ENCODE measurements at places on chromosomes 12 and 14. TPM values are rescaled to one million over a fixed set of nuclear protein-coding genes. Genes with fewer than 3 reads are reported as not detected.

- peak overlapping the region; percentile 85 for H3K4me3 ChIP-seq
- no peaks in the 10 kb centered on the region for H3K36me3 ChIP-seq
- H3K27me3 ChIP-seq: no peaks in the 10 kb centered on the region
Observed at GRCh38 chr12:69238589-69239351, 599 bp upstream of the CPSF6 start.

- no peaks in the 10 kb centered on the region for H3K27me3 ChIP-seq
- H3K4me1 ChIP-seq: no peaks in the 10 kb centered on the region
- no peak for DNase-seq
- no peak overlapping the region for H3K4me3 ChIP-seq
- H3K27ac ChIP-seq: no peak overlapping the region
- H3K36me3 ChIP-seq: no peaks in the 10 kb centered on the region
Observed at GRCh38 chr14:58191763-58192601, 8.0 kb upstream of the ACTR10 start.

MIP gene
- total RNA-seq: not detected

GRCh38 chr14:93381644-93382043, 34.7 kb downstream of the COX8C start:
- no peaks in the 10 kb centered on the region for H3K36me3 ChIP-seq
- H3K4me3 ChIP-seq: no peak overlapping the region
- H3K27me3 ChIP-seq: no peaks in the 10 kb centered on the region
- no peak overlapping the region for H3K27ac ChIP-seq

- no peak for DNase-seq
- no peaks in the 10 kb centered on the region for H3K36me3 ChIP-seq
- H3K27me3 ChIP-seq: no peaks in the 10 kb centered on the region
- no peak overlapping the region for H3K4me3 ChIP-seq
- no peaks in the 10 kb centered on the region for H3K4me1 ChIP-seq
Observed at GRCh38 chr12:10537721-10538120, 32.0 kb downstream of the EIF2S3B start.

DNA sequence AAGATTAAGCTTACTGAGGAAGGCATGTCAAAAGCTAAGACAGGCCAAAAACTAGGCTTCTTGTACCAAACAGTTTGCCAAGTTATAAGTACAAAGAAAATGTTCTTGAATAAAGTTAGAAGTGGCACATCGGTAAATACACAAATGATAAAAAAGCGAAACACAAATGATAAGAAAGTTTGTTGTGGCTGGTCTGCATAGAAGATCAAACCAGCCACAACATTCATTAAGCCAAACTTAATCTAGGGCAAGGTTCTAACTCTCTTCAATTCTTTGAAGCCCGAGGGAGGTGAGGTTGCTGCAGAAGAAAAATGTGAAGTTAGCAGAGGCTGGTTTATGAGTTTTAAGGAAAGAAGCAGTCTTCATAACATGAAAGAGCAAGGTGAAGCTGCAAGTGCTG, 1119.6 kb upstream of the FLRT2 start:
- no peaks in the 10 kb centered on the region for H3K36me3 ChIP-seq
- no peak overlapping the region for H3K4me3 ChIP-seq

- H3K27me3 ChIP-seq: no peaks in the 10 kb centered on the region
- H3K4me3 ChIP-seq: no peak overlapping the region
- peak overlapping the region; percentile 68 for H3K27ac ChIP-seq
- peaks cover 20% of the 10 kb centered on the region for H3K4me1 ChIP-seq
Observed at GRCh38 chr14:99808515-99808914, 15.3 kb downstream of the EML1 start.

DNA sequence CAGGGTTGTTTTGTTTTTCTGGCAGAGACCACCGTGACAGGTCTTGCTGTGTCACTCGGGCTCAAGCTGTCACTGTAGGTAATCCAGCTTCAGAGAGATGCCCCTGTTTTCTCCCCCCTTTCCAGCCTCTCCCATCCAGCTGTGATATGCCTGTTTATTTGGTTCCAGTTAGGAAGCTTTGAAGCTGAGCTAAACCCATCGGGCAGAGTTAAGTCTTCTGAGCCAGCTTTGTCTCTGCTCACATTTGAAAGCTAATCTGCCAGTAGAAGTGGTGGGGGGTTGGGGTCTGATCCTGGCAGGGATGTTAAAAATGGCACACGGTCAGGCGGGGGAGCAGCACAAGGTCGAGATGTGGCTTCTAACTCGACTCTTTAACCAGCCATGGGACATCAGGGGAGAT, 130.0 kb downstream of the TSPAN9 start:
- peaks cover 7% of the 10 kb centered on the region for H3K27me3 ChIP-seq
- H3K27ac ChIP-seq: no peak overlapping the region
- H3K4me1 ChIP-seq: peaks cover 48% of the 10 kb centered on the region
- H3K4me3 ChIP-seq: no peak overlapping the region

FZD10 gene
- 0.42 TPM for total RNA-seq

Data from esophagus muscularis mucosa (tissue), 4 donors.